ENCODE measurements at places on chromosomes 7 and 10.

GRCh38 chr10:17510242-17510908, 56.0 kb upstream of the ST8SIA6 start:
- H3K27ac ChIP-seq, result no peak overlapping the region
- H3K4me1 ChIP-seq, result no peaks in the 10 kb centered on the region
- no peak overlapping the region for H3K4me3 ChIP-seq
- no peaks in the 10 kb centered on the region for H3K27me3 ChIP-seq
- no peak for DNase-seq

DNA sequence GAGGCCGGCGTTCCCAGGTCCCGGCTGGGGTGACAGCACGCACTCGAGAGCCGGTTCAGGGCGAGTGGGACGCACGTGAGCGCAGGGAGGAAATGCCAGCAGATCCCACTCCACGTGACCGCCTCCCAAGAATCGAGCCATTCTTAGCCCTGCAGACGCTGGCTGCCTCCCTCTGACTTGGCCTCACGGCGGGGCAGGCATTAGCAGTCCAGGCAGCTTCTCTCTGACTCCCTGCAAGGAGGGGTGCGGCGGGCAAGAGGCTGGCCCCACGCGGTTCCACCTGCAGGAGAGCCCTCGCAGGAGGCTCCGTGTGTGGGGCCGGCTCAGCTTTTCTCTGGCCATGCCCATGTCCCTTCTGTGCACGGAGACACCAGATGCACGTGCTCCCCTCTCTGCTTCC, 10.1 kb downstream of the GPR146 start:
- no peaks in the 10 kb centered on the region for H3K27me3 ChIP-seq
- peaks cover 11% of the 10 kb centered on the region for H3K4me1 ChIP-seq
- H3K27ac ChIP-seq, result no peak overlapping the region

- peak overlapping the region; percentile 78 for H3K27ac ChIP-seq
- H3K4me1 ChIP-seq, result no peaks in the 10 kb centered on the region
- H3K36me3 ChIP-seq, result no peaks in the 10 kb centered on the region
These were observed 651 bp upstream of the SKAP2 start for GRCh38 chr7:26865094-26865388.

DNA sequence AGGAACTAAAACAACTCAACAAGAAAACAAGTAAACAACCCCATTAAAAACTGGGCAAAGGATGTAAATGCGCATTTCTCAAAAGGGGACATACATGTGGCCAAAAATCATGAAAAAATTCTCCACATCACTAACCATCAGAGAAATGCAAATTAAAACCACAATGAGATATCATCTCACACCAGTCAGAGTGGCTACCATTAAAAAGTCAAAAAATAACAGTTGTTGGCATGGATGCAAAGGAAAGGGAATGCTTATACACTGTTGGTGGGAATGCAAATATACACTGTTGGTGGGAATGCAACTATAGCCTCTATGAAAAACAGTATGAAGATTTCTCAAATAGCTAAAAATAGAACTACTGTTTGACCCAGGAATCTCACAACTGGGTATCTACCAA, 60.0 kb upstream of the LANCL2 start:
- no peaks in the 10 kb centered on the region for H3K27me3 ChIP-seq
- no peaks in the 10 kb centered on the region for H3K4me1 ChIP-seq
- no peak overlapping the region for H3K27ac ChIP-seq
- H3K4me3 ChIP-seq, result no peak overlapping the region
- no peak for DNase-seq
